DMS79 (cell line): ENCODE measurements at places on chromosomes 11 and 22.
A peak's percentile ranks its signal among the peaks of the same experiment; 100 is the strongest.

DNA sequence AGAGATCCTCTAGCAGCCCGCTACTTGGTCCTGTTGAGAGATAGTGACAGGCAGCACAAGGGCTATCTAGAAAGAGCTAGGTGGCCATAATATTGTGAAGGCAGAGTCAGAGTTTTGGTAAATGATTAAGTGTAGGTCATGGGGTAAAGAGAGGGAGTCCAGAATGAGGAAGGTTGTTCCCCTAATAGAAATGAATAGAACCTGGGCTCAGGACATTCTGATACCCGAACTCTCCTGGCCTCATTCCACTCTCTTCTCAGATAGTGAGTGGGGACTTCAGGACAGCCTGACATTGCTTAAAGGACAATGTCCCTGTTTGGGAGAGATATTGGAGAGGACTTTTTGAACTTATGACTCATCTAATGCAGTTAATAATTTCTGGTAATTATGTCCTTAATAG, 20.6 kb downstream of the SLC5A1 start:
- no peak for DNase-seq

DNA sequence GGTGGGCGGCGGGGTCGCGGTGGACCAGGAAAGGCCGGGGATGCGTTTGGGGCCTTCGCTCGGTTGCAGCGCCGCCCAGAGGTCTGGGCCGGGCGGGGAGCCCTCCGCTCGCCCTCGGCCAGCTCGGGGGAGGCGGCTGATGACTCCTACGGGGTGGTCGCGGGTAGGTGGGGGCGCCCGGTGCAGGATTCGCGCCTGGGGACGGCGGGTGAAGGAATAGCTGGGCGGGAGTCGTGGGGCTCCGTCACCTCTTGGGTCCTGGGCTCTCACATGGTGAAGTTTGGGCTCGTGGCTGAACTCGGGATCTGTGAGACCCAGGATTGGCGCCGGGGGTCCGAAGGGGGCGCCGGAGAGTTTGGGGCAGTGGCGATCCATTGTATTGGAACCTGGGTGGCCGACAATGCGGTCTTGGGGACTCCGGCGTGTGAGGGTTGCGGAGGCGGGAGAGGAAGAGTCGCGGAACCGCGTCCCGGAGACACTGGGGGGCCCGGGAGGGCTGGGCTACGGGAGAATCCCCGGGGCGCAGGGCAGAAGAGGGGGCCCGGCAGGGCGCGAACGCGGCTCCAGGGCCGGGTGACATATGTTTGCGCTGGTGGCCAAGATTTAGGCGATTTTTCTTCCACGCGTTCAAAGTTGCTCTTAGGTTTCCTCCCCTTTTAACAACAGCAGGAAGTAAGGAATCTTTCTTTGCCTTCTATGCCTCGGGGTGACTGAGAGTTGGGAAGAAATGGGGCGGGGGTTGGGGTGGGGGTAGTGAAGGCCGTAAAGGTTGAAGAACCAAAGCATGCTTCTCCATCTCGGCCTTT, 935 bp downstream of the QSER1 start:
- DNase-seq = no peak

- DNase-seq = no peak
Measured at GRCh38 chr11:37108436-37109285, 510.6 kb upstream of the RAG2 start.

DNA sequence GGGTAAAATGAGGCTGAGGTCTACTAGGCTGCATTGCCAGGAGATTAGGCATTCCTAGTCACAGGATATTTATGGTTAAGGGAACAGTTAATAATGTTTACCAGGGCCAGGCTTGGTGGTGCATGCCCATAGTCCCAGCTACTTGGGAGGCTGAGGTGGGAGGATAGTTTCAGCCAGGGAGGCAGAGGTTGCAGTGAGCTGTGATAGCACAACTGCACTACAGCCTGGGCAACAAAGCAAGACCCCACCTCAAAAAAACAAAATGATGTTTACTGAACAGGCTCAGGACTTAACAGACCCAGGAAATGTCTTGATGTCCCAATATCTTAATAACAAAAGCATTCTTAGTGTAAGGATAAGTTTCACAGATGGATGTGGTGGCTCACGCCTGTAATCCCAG, 2.8 kb upstream of the MRPL16 start:
- DNase-seq = no peak

GRCh38 chr11:13104619-13105236, 95.6 kb downstream of the RASSF10 start:
- no peak for DNase-seq

DNA sequence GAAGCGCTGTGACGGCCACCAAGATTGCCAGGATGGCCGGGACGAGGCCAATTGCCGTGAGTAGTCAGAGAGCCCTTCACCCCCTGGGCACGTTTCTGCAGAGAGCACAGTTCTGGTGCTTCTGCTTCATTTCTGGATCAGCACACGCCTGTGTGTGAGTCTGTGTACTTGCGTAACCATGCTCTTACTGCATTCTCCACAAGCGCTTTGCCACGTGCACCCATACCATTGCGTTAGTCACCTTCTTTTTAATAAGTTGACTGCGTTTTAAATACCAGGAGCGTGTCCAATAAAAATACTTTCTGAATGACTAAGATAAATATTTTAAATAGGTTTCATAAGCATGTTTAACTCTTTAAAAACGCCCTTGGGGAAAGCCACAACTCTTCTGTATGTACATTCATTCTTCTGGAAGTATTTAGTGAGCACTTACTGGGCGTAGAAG, 143.0 kb upstream of the SORL1-AS1 start:
- DNase-seq = no peak

GRCh38 chr22:50723991-50724390, 14.0 kb upstream of the ACR start:
- no peak for DNase-seq

GRCh38 chr11:64802370-64803157, 450 bp downstream of the MAP4K2 start:
- no peak for DNase-seq

GRCh38 chr22:17501679-17502285, 61.5 kb upstream of the SLC25A18 start:
- DNase-seq = peak; percentile 0

DNA sequence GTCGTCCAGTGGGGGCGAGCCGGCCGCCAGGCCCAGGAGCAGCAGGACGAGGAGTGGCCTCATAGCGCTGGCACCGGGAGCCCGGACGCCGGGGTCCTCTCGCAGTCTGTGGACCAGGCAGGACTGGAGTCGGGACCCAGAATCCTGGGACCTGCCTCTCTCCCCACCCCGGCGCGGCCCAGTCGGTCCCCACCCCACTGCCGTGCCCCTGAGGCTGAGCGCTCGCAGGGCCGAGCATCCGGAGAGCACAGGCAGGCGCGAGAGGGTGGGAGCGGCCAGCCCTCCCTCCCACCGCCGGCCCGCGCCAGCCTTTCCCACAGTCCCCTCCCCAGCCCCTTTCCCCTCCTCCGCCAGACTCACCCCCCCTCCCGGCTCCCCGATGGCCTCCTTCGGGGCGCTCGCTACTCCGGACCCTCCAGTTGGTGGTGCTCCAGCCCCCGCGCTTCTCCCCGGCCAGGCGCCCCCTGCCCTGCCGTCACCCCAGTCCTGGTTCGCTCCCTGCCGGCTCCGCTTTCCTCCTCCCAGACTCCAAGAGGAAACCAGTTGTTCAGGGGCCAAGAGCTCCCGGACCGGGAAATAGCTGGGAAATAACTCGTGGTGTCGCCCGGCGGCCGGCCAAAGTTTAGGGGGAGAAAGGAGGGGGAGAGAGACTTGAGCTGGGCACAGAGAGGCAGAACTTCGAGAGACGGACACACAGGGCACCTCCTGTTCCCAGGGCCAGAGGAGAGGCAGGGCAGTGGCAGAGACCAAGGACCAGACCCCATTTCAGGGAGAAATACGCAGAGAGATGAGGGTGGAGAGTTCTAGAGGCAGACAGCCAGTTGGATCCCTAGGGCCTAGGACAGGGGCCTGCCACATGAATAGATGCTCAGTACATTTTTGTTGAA, at the start of gene C1QTNF5:
TSS of gene C1QTNF5 (minus strand) at position 549 of the 887 bp plus-strand sequence. CDS start at position 63, 486 bp downstream.
- no peak for DNase-seq

GRCh38 chr11:128804481-128804880, 62.6 kb downstream of the KCNJ1 start:
- DNase-seq = no peak
